ENCODE measurements at places on chromosomes 6 and 20. TPM values are rescaled to one million over a fixed set of nuclear protein-coding genes. Genes with fewer than 3 reads are reported as not detected.

DNA sequence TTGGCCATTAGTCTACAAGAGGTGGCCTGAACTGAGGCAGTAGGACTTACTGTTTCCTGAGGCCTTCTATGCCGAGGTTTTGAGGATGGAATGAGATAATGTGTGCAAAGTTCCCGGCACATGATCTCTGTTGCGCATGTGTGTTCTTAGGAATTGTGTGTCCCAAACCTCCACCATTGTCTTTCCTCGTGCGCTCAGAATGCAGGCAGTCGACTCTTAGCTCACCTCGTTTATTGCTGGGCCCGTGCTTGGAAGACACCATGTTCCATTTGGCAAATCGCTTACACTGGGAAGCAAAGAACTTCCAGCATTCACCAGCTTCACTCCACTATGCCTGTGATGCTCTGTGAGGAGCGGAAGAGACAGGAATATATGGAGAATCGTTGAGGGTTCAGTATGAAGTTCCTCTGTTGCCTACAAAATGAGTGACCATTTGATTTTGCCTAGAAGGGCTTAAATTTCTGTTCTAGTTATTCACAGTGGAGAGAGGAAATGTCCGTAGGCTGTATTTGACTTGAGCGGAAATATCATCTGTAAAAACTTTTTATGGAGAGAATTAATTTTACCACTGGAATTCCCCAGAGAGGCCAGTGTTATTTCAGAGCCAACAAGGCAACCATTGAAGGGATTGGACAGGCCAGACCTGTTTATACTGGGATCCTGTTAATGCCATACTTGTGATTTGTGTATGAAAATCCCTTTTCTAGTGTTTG lies 75.7 kb upstream of the CLDN20 start:
- peak overlapping the region; percentile 9 for H3K27ac ChIP-seq
- DNase-seq: no peak
- no peak overlapping the region for H3K4me3 ChIP-seq

DNA sequence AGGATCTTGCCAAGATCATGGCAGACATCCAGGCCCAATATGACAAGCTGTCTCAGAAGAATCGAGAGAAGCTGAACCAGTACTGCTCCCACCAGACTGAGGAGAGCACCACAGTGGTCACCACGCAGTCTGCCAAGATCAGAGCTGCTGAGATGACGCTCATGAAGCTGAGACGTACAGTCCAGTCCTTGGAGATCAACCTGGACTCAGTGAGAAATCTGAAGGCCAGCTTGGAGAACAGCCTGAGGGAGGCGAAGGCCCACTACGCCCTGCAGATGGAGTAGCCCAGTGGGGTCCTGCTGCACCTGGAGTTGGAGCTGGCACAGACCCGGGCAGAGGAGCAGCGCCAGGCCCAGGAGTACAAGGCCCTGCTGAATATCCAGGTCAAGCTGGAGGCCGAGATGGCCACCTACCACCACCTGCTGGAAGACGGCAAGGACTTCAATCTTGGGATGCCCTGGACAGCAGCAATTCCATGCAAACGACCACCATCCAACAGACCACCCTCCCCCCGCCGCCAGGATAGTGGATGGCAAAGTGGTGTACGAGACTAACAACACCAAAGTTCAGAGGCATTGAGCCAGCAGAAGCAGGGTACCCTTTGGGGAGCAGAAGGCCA lies 44.7 kb upstream of the GRM4 start:
- H3K27ac ChIP-seq: no peak overlapping the region
- no peak for DNase-seq
- H3K27me3 ChIP-seq: no peaks in the 10 kb centered on the region
- H3K36me3 ChIP-seq: no peaks in the 10 kb centered on the region
- H3K4me3 ChIP-seq: no peak overlapping the region
- no peaks in the 10 kb centered on the region for H3K4me1 ChIP-seq

DNA sequence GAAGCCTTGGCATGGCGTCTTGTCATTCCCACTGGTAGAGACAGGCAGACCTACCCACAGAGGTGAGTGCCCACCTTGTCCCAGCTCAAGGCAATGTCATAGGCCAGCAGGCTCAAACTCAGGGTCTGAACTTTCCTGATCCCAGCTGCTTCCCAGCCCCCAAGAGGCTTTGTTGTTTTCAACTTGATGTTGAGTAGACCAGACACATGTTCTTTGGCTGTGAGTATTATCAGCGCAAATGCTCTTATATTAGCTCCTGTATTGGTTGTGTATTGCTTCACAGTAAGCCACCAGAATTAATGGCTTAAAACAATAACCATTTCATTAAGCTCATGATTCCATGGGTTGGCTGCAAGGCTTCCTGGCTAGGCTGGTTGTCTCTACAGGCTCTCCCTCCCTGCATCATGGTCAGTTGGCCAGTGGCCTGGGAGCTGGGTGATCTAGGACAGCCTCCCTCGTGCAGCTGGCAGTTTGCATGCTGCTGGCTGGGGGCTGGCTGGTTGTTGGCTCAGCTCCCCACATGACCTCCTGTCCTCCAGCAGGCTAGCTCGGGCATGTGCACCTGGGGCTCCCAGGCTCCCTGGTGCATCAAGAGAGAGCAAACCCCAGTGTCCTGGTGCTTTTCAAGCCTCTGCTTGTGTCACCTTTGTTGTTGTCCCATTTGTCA lies 21.6 kb downstream of the TOX2 start:
- no peak overlapping the region for H3K27ac ChIP-seq
- peaks cover 27% of the 10 kb centered on the region for H3K4me1 ChIP-seq
- H3K4me3 ChIP-seq: no peak overlapping the region
- no peak for DNase-seq
- no peaks in the 10 kb centered on the region for H3K36me3 ChIP-seq
- no peaks in the 10 kb centered on the region for H3K27me3 ChIP-seq

DNA sequence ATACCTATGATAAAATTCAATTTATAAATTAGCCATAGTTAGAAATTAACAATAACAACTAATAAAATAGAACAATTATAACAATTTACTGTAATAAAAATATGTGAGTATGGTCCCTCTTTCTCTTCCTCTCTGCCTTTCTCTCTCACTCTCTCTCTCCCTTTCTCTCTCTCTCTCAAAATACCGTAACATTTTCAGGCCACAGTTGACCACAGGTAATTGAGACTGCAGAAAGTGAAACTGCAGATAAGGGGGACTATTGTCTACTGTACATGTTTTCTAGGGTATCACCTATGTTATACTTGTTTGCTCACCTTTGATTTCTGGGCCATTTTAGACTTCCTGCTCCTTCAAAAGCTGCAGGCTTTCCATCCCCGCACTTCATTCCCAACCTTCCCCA lies 46.8 kb downstream of the LY86 start:
- H3K4me3 ChIP-seq: no peak overlapping the region
- DNase-seq: no peak
- no peak overlapping the region for H3K27ac ChIP-seq
- H3K4me1 ChIP-seq: no peaks in the 10 kb centered on the region
- no peaks in the 10 kb centered on the region for H3K27me3 ChIP-seq

- H3K4me1 ChIP-seq: peaks cover 5% of the 10 kb centered on the region
- peaks cover 2% of the 10 kb centered on the region for H3K36me3 ChIP-seq
- H3K27ac ChIP-seq: no peak overlapping the region
- H3K4me3 ChIP-seq: no peak overlapping the region
- H3K27me3 ChIP-seq: no peaks in the 10 kb centered on the region
- no peak for DNase-seq
Measured at GRCh38 chr6:106247293-106247692, 78.3 kb downstream of the ATG5 start.

GRCh38 chr6:137927777-137928218 lies 60.7 kb downstream of the TNFAIP3 start:
- no peaks in the 10 kb centered on the region for H3K27me3 ChIP-seq
- peak overlapping the region; percentile 15 for H3K4me3 ChIP-seq
- H3K27ac ChIP-seq: peak overlapping the region; percentile 14
- DNase-seq: no peak

DNA sequence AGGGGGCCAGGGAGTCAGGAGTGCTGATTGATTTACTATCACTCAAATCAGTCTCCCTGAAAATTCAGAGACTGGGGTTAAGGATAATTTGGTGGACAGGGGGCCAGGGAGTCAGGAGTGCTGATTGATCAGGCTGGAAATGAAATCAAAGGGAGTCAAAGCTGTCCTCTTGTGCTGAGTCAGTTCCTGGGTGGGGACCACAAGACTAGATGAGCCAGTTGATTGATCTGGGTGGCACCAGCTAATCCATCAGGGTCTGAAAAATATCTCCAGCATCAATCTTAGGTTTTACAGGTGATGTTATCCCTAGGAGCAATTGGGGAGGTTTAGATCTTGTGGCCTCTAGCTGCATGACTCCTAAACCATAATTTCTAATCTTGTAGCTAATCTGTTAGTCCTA lies 6.1 kb upstream of the AFG1L start:
- H3K27ac ChIP-seq: no peak overlapping the region
- no peak for DNase-seq

The PROKR2 gene
- total RNA-seq: not detected

- no peak for DNase-seq
- no peaks in the 10 kb centered on the region for H3K36me3 ChIP-seq
- H3K4me1 ChIP-seq: peaks cover 3% of the 10 kb centered on the region
- no peaks in the 10 kb centered on the region for H3K27me3 ChIP-seq
- no peak overlapping the region for H3K4me3 ChIP-seq
Measured at GRCh38 chr20:4720977-4721349, 746 bp upstream of the PRND start.

The TRIM31 gene
- total RNA-seq: not detected

DNA sequence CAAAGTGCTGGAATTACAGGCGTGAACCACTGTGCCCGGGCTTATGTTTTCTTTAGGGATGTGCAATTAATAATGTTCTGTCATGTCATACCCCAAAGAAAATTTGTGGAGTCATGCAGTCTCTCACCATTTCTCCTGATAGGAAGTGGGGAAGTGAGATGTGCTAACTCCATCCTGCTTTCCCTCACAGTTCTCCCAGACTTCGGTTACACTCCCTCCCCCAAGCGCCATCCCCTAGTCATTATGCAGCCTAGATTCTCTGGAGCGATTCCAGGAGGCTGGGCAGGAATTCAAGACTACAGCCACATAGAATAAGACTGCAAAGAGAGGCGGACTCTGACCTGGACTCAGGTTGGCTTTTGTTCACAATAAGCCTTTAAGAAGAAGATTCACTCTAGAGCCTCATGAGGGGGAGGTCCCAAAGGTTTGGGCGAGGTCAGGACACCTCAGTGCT lies 271.4 kb downstream of the ALDH8A1 start:
- no peak for DNase-seq
- no peak overlapping the region for H3K27ac ChIP-seq
- no peaks in the 10 kb centered on the region for H3K36me3 ChIP-seq
- no peaks in the 10 kb centered on the region for H3K27me3 ChIP-seq
- no peak overlapping the region for H3K4me3 ChIP-seq

DNA sequence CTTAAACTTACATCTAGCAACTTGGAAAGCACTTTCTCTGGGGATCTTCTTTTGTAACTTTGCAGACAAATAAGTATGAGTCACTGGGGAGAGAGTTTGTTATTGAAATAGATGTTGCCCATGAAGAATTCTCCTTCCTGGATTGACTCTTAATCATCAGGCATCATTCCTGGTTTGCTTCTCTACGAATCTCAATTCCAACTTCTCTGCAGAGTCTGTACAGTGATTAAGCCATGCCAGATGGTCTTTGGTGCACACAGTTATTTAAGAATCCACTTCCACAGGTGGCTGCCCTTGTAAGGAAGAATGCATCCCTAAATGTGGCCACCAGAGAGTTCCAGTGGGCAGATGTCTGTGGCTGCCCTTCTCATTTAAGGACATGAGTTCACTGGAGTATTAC lies 25.7 kb downstream of the MYCT1 start:
- no peak overlapping the region for H3K27ac ChIP-seq
- H3K4me3 ChIP-seq: no peak overlapping the region
- no peaks in the 10 kb centered on the region for H3K36me3 ChIP-seq
- no peak for DNase-seq
- no peaks in the 10 kb centered on the region for H3K27me3 ChIP-seq
- H3K4me1 ChIP-seq: no peaks in the 10 kb centered on the region

DNA sequence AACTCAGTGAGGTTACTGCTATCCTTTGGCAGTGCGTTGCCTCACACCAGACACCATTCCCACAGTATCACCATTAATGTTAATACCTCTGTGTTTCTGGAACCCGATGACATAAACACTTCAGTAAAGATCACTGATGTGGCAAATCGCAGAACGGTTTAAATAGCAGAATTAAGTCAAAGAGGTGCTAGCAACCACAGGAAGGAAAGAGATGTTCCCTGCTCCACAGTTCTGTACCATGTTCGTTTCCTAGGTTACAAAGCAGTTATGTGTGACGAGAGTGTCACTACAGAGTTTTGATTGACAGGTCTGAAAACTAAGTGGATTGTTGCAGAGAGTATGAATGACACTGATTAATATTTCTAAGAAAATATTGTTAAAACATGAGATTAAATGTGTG lies 272.3 kb downstream of the KHDRBS2 start:
- DNase-seq: no peak
- no peaks in the 10 kb centered on the region for H3K4me1 ChIP-seq
- no peak overlapping the region for H3K4me3 ChIP-seq
- H3K27ac ChIP-seq: no peak overlapping the region
- no peaks in the 10 kb centered on the region for H3K27me3 ChIP-seq

GRCh38 chr6:77178821-77179220 lies 284.5 kb downstream of the HTR1B start:
- H3K4me1 ChIP-seq: no peaks in the 10 kb centered on the region
- no peaks in the 10 kb centered on the region for H3K36me3 ChIP-seq

- DNase-seq: no peak
- no peak overlapping the region for H3K4me3 ChIP-seq
- peak overlapping the region; percentile 56 for H3K27ac ChIP-seq
- H3K27me3 ChIP-seq: no peaks in the 10 kb centered on the region
Measured at GRCh38 chr20:23257848-23258746, 92.5 kb upstream of the NXT1 start.

Measured in thoracic aorta (tissue), 2 donors.